SW 1271 (cell line): ENCODE measurements at places on chromosomes 1 and 21.

DNA sequence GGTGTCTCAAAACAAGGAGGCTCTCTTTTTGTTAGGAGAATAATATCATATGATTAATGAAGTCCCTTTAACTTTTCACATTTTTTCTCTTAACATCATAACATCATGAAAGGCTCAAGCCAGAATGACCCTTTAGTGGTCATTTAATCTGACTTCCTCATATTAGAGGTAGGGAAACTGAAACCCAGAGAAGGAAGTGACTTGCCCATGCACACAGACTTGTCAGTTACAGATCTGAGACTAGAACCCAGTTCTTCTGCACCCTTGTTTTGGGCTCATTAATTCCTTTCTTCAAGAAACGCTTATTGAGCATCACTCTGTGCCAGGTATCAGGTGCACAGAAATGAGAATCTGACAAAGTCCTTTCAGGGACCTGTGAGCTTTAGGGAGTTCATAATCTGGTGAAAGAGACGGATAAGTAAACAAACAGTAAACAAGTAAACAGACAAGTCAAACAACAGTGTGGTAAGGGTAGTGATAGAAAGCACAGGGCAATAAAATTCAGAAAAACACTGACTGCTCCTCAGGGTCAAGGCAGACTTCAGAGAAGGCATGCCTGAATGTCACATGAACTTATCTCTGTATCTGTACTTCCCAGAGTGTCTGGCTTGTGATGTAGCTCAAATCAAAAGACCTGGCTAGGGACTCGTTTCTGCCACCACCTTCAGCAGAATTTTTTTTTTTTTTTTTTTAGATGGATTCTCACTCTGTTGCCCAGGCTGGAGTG is 38.3 kb upstream of the OSBPL9 start:
- DNase-seq: no peak

GRCh38 chr1:22846458-22846857 is 126.2 kb downstream of the LACTBL1 start:
- no peak for DNase-seq

DNA sequence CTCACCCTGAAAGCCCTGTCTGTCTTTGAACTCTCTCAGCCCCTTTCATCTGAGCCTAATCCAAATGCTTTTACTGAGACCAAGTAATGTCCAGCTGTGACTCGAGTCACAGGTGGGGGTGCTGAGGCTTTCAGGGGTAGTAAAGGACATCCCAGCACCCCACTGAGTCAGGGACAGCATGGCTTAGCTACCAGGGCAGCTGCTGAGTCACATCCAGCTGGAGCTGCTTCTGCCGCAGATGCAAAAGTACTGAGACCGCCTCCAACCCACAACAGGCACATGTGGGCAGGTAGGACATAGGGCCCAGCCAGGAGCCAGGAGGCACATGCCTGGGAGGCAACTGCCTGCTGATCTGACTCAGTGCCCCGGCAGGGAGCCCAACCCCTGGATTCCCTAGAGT is 6.7 kb upstream of the VSIG8 start:
- no peak for DNase-seq

DNA sequence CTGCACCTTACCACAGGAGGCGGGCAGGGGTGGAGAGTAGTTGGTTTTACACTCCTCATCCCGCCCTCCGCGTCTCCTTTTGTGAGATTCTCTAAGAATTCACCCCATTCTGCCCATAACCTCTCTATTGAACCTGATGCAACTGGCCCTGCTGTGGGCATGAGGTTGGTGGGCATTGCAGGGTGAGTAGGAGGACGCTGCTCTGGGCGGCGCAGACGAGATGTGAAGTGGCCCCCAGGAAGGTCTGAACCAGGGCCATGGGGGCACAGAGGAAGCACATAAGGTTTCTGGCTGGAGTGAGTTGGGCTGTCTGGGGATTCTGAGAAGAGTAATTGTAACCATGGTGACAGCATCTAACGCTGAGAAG is 8.8 kb downstream of the PADI1 start:
- no peak for DNase-seq

DNA sequence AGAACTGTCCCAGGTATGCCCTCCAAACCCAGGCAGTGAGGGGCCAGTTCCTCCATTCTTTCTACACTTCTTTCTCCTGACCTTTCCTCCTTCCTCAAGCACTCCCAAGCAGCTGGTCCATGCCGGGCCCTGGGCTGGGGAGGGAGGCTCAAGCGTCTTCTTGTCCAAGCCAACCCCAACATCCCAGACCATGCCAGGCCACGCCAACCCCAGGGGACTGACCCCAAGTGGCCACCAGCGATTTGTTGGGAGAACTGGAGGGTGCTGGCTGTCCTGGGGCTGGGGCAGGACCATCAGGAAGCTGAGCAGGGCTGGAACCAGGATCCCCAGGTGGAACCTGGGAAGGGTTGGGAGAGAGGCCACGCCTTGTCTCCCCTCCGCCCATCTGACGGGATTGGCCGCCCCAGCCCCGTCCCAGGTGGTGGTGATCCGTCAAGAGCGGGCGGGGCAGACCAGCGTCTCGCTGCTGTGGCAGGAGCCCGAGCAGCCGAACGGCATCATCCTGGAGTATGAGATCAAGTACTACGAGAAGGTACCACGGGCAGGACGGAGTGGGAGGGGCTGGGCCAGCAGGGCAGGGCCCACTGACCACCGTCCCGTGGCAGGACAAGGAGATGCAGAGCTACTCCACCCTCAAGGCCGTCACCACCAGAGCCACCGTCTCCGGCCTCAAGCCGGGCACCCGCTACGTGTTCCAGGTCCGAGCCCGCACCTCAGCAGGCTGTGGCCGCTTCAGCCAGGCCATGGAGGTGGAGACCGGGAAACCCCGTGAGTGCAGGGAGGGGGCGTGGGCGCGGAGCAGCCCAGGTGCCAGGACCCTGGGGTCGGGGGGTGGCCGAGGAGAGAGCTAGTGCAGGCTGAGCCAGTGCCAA is 29.9 kb downstream of the EPHA8 start:
- DNase-seq: no peak

- no peak for DNase-seq
Observed at GRCh38 chr1:35854989-35855700, 27.9 kb upstream of the AGO1 start.

GRCh38 chr1:208544794-208545193 is 300.6 kb upstream of the PLXNA2 start:
- DNase-seq: no peak
